Type B pancreatic cell (in vitro differentiated cells): ENCODE measurements at places on chromosomes 6 and 20. TPM values are rescaled to one million over a fixed set of nuclear protein-coding genes. Genes with fewer than 3 reads are reported as not detected.

GRCh38 chr6:14670806-14671205 lies 553.2 kb downstream of the CD83 start:
- H3K27me3 ChIP-seq = peaks cover 6% of the 10 kb centered on the region
- peaks cover 22% of the 10 kb centered on the region for H3K4me1 ChIP-seq
- H3K36me3 ChIP-seq = no peaks in the 10 kb centered on the region
- H3K27ac ChIP-seq = no peak overlapping the region
- no peak for DNase-seq

- DNase-seq = no peak
- H3K27me3 ChIP-seq = no peaks in the 10 kb centered on the region
- H3K36me3 ChIP-seq = no peaks in the 10 kb centered on the region
- H3K27ac ChIP-seq = no peak overlapping the region
- no peak overlapping the region for H3K4me3 ChIP-seq
Observed at GRCh38 chr6:6916598-6916997, 191.2 kb upstream of the RREB1 start.

GRCh38 chr6:164163239-164163638 lies 748.7 kb downstream of the QKI start:
- H3K36me3 ChIP-seq = no peaks in the 10 kb centered on the region
- H3K27me3 ChIP-seq = no peaks in the 10 kb centered on the region
- no peak overlapping the region for H3K27ac ChIP-seq
- no peak for DNase-seq
- H3K4me3 ChIP-seq = no peak overlapping the region
- no peaks in the 10 kb centered on the region for H3K4me1 ChIP-seq

Gene SRMS
- total RNA-seq = not detected in 2 replicates
